Activated CD8-positive, alpha-beta memory T cell treated with anti-CD3 and anti-CD28 coated beads for 1 hour (primary cell): ENCODE measurements at places on chromosomes 3 and 15.

DNA sequence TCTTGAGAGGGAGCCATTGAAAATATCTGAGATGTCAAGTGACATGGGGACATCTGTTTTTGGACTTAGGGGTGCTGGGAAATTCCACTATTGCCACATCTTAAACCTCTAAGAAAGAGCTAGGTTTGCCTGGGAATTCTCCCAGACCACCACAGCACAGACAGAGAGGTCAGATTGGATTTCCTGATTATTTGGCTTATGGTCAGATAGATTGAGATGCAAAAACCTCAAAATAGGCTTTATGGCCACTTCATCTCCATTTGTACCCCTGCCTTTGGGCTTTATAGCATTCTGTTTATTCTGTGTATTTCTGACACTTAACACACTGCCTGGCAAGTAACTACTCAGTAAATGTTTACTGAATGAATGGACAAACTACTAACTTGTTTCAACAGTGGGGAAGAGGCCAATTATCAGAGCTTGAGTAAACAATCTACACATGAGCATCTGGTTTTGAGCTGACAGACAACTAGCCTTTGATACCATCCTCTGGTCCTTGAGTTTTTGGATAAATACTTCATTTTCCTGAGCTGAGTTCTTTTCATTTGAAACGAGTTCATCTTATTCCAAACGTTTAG, 81.8 kb downstream of the TP63 start:
- DNase-seq = no peak

GRCh38 chr3:171508206-171508605, 48.0 kb upstream of the TNIK start:
- DNase-seq = no peak

GRCh38 chr15:26850161-26850560, 16.7 kb upstream of the GABRA5 start:
- no peak for DNase-seq

DNA sequence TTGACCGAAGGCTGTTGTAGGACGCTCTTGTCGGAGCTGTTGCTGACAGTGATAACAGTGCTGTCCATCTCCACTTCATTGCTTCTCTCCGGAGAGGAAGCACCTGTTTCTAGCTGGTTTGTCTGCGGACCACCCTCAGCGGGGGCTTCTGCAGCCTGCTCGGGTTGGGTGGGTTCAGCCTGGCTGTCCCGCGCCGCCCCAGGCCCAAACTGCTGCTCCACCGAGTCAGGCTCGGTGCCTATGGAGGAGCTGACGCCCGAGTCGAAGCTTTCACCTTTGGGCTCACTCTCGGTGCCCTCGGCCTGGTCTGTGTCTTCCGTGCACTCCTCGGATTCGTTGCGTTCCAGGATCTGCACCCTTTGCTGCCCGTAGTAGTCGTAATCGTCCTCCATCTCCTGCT, 56.9 kb downstream of the TIGIT start:
- no peak for DNase-seq

- DNase-seq = no peak
Observed at GRCh38 chr3:57816471-57817095, 60.5 kb downstream of the SLMAP start.

GRCh38 chr3:9401986-9402385, 4.6 kb downstream of the SETD5 start:
- DNase-seq = no peak

GRCh38 chr3:5569152-5569551, 381.6 kb downstream of the EDEM1 start:
- DNase-seq = no peak

GRCh38 chr3:72844436-72844993, 3.7 kb downstream of the SHQ1 start:
- DNase-seq = no peak

- DNase-seq = no peak
Observed at GRCh38 chr3:126983276-126983652, 349 bp downstream of the PLXNA1 start.

DNA sequence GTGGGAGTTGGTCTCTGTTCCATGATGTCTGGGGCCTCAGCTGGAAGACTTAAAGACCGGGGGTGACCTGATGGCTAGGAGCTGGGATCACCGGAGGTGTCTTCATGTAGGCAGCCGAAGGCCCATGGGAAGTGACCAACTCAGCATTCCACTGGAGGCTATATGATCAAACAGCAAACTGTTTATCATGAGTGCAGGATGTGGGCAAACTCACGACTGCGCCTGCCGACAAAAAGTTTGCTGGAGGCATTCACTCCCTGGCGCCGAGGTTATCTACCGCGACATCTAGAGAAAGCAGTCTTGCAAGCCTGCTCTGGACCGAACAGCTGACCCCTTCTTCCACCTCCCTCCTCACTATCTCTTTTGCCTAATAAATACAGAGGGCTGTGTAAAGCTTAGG, 62.7 kb upstream of the NR2C2 start:
- no peak for DNase-seq

- no peak for DNase-seq
Observed at GRCh38 chr3:47646362-47646761, 67.7 kb upstream of the CSPG5 start.

DNA sequence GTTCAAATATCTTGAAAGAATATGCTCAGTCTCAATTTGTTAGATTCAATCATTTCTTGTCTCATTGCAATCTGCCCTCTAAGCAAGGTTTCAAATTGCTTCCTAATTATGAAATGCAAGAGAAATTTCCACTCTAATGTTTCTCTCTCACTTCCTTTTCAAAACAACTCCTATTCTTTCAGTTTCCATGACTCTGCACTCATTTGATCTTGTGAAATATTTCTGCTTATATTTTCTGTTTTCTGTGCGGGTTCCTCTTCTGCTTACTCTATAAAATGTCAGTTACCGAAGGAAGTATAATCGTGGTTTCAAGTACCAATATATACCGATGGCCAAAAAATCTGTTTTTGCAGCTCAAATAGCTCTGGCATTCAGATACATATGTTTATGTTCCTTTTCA, 521.9 kb upstream of the NAALADL2 start:
- no peak for DNase-seq

DNA sequence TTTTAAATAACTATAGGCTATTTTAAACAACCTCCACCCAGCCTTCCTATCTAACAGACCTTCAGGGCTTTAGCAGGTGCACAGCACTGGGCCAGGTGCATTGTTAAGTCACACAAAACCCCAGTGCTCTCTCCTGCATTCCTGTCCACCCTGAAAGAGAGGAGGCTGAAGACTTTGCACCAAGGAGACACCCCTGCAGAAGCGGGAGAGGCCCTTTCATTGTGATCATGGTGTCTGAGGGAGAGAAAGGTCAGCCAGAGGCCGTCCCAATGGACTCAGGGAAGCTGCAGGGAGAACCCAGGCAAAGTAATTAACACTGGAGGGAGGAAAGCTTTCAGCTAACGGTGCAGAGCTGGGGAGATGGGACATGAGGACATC, 5.2 kb downstream of the LRIG1 start:
- DNase-seq = no peak

DNA sequence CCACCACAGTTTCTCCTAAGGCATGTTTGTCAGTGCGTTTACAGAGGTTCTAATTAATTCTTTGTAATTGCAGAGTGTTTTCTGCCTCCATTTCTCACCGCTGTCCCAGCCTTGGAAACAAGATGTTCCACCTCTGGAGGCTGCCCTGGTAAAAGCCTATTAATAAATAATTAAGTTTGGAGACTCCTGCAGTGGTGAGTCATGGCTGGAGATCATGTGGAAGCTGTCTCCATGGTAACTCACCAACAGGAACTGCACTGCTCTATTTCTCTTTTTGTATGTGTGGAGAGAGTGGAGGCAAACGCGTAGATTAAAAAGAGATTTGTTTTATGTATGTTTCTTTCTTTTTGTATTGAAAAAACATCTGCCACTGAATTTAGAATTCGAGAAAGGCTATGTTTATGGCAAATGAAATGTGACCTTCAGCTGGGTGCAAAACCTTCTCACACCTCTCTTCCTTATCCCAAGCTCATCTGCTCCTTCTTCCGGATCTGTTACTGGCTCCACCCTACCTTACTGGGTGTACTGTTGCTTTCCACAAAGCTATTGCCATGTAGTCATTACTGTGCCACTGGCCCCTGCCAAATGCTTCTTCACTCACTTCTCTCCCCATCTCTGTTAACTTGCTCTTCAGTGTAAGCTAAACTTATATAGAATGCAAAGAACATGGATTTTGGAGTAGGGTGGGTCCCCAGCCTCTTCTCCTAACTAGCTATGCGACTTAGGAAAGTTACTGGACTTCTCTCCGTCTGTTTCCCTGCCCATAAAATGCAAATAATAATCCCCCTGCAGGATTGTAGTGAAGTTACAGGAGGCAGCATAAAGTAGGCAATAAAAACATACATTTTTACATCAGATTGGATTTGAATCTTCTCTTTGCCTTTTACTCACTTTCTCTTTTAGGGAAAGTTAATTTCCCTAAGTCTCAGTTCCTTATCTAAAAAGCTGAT, 778.5 kb downstream of the NTRK3 start:
- DNase-seq = no peak

GRCh38 chr3:50393061-50393460, 33.7 kb upstream of the TMEM115 start:
- DNase-seq = no peak

DNA sequence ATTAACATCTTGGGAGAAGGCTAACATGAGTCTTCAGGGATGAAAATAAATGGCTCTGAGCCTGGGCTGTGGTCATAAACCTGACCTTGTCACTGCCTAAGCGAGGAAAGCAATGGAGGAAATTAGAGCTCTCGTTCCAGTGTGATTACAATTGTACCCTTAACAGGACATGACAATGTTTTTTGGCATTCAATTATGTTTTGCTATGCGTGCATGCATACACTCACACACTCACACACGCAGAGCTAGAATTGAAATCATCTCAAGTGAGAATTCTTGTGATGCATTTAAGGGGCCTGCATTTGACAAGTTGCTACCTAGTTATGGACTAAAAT, 24.1 kb downstream of the ZNF80 start:
- DNase-seq = no peak

- DNase-seq = no peak
Observed at GRCh38 chr3:24229468-24230221, 265.0 kb downstream of the THRB start.

DNA sequence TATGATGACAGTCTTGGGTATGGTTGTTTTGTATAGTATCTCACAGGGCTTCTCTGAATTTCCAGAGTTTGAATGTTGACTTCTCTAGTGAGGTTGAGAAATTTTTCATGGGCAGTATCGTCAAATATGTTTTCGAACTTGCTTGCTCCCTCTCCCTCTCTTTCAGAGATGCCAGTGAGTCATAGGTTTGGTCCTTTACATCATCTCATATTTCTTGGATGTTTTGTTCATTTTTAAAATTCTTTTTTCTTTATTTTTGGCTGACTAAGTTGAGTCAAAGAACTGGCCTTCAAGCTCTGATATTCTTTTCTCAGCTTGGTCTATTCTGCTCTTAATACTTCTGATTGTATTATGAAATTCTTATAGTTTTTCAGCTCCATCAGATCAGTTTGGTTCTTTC, 282.3 kb upstream of the NECTIN3 start:
- DNase-seq = no peak

DNA sequence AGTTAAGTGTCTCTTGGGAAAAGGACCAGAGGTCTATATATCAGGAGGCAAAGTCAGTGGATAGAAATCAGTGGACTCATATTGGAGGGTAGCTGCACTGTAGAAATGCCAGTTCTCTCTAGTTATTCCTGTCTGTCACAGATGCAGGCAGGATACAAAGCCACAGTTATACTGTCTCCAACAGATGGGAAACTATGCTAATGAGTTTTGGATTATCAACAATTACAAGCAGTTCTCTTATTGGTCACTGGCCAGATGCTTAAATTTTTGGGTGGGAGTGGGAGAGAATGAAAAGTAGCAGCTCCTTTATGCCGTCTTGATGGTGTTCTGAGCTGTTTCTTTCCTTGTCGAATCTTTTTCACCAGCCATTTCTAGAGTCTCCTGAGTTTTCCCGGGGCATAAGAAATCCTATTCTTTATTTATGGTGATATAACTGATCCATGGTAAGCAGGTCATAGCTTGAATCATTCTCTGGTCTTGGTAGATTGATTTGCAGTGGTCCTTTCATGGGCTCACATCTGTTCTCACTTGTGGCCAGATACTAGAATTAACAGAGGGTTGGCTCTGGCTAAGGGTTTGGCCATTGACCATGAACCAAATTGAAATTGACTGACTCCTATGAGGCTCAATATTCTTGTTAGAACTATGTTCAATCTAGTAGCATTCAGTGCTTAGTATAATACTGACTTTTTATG, 44.6 kb upstream of the RBMS3 start:
- no peak for DNase-seq

DNA sequence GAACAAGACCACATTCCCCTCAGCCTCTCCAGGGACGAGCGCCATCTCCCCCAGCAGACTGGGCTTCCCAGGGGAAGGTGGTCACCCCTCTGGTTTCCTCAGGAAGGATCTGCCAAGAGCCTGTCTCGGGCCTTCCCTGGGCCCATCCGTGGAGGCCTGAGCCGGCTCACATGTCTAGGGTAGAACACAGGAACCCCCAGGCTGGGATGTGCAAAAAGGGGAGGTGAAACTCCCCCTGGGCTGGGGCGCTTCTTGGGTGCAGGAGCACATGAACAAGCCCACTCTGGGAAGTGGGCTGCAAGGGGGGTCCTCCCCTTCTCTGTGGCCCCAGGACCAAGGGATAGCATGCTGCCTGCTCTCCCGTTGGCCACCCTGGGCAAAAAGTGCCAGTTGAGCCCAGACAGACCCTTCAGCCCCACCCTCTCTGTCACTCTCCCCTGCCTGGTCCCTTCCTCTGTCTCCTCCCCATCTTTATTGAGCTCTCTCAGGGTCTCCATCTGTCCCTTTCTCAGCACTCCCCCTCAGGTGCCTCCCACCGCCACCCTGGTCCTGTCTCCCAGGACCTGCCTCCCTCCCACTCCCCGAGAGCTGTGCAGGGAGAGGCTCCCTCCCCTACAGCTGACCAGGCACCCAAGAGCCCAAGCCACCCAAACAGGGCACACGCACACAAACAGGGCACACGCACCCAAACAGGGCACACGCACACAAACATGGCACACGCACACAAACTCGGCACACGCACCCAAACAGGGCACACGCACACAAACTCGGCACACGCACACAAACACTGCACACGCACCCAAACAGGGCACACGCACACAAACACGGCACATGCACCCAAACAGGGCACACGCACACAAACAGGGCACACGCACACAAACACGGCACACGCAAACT, 864 bp downstream of the SEMA3G start:
- no peak for DNase-seq

DNA sequence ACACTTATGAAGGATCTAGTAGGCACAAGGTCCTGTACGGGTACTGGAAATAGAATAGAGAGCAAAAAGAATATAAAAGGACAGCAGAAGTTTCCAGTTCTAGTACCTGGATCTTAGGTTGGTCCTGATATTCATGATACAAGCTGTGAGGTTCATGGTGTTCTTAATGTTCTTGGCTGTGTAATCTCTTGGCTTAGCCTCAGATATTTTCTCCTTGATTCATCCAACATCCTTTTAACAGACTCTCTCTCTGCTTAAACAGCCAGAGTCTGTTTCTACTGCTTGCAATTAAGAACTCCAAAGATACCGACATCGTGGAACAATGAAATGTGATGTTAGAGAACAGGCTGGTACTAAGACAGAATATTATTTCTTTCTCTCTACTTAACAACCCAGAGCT, 49.9 kb downstream of the CNTN3 start:
- no peak for DNase-seq
